NCI-H524 (cell line): ENCODE measurements at places on chromosomes 11 and 22.

- DNase-seq = no peak
Observed at GRCh38 chr11:47593492-47593933, 698 bp downstream of the C1QTNF4 start.

DNA sequence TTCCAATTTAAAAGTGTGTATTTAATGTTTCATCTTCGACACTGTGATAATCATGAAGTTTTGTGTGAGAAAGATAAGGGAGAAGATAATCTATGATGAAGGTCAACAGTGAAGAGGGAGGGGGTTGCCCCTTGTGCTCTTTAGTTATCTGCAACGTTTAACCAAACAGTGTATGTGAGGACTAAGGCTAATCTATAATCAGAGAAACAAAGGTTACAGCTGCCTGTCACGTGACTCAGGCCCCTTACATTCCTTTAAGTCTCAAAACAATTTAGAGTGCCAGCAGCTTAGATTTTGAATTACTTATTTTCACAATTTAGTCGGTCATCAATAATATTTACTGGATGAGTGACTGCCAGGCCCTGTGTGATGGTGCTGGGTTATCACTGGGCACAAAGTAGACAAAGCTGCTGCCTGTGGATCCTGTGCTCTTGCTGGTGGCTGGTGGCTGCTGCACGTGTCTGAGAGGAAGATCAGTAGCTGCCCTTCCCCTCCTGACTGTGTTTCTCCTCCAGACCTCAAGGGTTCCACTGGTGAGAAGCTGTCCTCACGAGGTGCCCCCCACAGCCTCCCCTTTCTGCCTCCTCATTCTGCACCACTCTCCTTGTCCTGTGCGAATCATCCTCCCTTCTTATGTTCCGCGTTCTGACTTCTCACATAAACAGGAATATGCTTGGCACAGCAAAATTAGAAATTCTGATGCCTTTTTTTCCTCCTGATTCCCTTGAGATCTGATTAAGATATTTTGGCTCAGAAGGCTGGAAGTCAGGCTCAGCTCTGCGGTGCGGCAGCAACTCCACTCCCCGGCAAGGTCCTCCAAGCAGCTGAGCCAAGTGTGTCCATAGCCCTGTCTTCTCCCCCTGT, 331.1 kb upstream of the B3GAT1 start:
- DNase-seq = no peak

DNA sequence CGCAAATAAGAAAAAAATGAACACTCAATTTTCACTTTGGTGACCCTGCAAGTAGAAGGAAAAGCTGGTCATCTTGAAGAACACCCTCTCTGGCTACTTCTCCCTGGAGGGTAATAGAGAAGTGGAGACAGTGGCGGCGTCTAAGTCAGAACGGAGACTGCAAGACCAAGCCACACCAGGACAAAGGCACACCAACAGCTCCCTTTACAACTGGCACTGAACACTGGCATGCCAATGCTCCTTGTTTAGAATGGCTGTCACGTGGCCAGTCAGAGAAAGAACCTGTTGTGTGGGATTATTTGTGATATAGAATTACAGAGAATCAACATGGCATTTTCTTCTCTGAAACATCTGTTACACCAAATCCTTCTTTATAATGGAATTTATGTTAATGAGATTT, 61.3 kb upstream of the YPEL1 start:
- DNase-seq = peak; percentile 17

DNA sequence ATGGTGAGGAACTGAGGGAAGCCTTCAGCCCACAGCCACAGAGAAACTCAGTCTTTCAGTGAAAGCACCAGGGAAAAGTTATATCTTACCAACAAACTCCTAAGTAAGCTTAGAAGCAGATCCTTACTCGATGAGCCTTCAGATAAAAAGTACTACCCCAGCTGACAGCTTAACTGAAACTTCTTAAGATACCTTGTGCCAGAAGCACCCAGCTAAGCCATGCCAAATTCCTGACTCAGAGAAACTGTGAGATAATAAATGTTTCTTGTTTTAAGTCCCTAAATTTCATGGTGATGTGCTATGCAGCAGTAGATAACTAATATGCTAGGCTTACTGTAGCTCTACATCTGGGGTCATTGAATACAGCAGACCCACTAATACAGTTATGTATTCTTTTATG, 2025.0 kb downstream of the LRRC4C start:
- DNase-seq = no peak

GRCh38 chr11:71948314-71949027, 19.6 kb downstream of the RNF121 start:
- DNase-seq = no peak

DNA sequence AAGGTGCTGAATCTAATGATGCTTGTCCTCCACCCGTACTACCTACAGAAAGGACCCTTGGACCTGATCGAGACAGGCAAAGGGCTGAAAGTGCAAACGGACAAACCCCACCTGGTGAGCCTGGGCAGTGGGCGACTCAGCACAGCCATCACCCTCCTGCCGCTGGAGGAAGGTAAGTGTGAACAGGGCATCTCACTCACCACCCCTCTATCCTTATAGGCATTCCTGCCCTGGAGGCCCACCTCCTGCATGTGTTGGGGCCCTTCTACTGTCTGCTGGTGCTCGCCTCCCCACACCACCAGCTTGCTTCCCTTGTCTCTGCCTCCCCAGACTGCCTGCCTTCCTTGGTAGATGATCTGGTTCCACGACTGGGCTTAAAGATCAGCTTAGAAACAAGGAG, 7.1 kb downstream of the PHLDB1 start:
- no peak for DNase-seq

DNA sequence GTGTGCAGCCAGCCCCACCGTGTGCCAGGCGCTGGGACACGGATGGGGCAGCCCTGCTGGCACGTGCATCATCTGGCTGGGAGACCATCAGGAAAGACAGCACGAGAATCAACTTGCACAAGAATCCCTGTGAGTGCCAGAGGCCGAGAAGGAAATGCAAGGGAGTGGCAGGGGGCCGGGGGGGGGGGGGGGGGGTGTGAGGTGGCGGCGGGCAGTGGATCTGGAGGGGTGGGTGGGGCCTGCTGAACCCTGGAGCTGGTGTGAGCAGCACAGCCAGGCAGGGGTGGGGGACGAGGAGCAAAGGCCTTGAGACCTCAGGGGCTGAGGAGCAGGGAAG, 14.0 kb upstream of the FLRT1 start:
- DNase-seq = peak; percentile 69

DNA sequence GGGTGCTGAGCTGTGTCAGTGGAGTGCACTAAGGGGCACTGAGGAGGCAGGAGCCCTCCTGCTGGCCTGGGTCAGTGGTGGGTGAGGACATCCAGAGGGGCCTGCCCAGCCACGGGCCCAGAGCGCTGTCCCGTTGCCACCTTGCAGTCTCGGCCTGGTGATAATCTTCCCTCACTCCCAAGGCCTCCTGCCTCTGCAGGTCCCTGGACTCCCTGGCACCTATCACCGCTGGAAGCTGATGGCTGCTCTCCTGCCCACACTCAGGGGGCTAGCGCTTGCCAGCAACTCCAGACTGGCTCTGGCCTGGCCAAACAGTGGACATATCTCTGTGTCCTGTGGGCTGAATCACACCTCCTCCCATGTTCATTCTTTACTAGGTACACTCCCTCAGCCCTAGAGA, 86.5 kb upstream of the PITPNB start:
- no peak for DNase-seq

- no peak for DNase-seq
Observed at GRCh38 chr11:105923807-105924206, 98.2 kb downstream of the MSANTD4 start.

DNA sequence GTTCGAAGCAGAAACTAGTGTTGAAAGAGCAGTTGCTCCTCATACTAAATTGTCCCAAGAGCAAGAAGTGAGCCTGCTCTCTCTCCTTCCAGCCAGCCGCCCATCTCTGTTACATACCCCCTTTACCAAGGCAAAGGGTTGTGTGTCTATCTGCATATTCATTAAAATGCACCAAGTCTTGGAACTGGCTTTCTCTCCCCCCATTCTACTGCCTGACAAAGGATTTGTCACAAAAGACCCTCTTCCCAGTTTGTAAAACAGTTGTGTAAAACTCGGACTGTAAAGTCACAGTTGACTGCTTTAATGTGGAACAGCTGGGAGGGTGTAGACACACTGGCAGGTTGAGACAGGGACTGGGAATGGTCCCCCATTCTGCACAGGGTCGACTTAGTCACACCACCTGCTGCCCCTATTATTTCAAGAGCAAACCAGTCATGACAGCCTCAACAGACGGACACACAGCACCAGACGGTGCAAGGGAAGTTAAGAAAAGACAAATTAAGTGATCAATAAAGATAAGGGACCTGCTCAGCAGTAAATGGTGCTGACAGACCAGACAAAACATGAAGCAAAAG, 60.0 kb upstream of the HTATIP2 start:
- peak; percentile 28 for DNase-seq

GRCh38 chr22:22037740-22038139, 55.2 kb upstream of the TOP3B start:
- DNase-seq = no peak

- no peak for DNase-seq
Observed at GRCh38 chr11:104488561-104488960, 324.6 kb upstream of the PDGFD start.

- no peak for DNase-seq
Observed at GRCh38 chr11:77029829-77030228, 4.4 kb upstream of the B3GNT6 start.

GRCh38 chr11:93504110-93505095, 38.8 kb downstream of the SMCO4 start:
- DNase-seq = no peak

- DNase-seq = no peak
Observed at GRCh38 chr22:36611241-36611976, 82.4 kb upstream of the EIF3D start.

- no peak for DNase-seq
Observed at GRCh38 chr11:6799402-6799801, at the start of gene OR6A2. OR6A2 (minus strand) TSS chr11:6799689; CDS start chr11:6795708, 3,981 bp downstream.

DNA sequence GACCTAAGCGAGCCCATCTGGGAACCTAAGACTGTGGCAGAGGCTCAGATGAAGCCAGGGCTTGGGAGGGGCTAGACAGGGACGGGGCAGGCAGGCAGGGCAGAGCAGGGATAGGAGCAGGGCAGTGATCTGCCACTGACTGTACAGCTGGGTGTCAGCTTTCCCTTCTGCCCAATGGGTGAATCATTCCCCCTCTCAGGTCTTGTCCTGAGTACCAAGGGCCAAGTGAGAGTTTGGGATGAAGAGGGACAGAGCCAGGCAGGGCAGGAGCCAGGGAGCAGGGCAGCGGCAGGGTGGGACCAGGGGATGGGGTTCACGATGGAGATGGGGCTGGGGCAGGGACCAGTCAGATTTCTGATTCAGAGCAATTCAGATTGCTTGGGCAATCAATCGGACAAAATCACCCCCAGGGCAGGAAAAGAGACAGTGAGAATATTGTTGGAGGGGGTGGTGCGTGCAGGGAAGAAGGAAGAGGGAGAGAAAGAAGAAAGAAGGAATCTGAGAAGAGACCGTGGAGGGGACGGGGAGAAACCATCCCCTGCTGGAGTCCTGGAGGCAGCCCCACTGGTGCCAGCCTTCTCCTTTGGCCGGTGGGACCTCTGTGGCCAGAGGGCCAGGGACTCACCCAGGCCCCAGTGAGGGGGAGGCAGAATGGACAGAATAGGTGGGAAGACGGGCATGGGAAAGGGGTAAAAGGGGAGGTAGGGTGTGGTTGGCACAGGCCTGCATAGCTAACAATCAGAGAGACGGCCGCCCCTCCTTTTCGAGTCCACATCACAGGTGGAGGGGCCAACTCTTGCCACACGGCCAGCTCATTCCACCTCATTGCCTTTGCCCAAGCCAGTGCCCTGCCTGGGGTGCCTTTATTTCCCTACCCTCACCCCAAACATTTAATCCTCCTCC, 47.2 kb downstream of the CYTH4 start:
- DNase-seq = peak; percentile 23

DNA sequence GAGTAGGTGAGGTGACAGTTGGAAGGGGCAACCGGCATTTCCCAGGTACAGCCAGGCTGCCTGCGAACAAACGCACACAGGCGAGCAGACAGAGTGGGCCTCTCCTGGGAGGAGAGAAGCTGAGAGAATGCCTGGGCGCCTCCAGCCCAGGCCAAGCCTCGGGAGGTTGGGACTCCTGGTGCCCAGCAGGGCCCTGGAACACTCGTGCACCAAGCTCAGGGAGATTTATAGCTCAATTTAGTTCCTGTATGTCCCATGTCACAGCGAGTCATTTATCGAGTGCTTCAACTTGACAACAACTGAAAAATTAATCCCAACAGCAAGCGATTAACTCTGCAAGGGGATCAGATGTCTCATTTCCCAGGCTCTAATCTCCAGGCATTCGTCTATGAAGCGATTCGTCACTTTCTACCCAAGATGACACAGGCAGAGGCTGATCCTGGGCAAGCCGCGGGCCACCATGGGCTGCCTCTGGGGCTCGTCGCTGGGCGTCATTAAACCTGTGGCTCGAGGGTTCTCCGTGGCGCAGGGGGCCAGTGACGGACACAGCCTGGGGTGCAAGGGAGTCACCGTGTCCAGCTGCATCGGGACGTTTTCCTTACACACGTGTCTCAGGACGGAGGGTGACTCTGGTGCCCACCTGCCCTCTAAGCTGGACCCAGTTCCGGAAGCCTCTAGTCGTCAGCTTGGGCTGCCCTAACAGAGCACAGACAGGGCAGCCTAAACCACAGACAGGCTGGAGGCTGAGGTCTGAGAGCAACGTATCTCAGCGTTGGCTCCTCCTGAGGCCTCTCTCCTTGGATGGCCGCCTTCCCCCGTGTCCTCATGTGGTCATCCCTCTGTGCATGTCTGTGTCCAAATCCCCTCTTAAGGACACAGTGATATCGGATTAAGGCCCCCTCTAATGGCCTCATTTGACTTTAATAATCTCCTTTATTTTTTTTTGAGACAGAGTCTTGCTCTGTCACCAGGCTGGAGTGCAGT, 154.1 kb downstream of the CTTN start:
- DNase-seq = peak; percentile 93

DNA sequence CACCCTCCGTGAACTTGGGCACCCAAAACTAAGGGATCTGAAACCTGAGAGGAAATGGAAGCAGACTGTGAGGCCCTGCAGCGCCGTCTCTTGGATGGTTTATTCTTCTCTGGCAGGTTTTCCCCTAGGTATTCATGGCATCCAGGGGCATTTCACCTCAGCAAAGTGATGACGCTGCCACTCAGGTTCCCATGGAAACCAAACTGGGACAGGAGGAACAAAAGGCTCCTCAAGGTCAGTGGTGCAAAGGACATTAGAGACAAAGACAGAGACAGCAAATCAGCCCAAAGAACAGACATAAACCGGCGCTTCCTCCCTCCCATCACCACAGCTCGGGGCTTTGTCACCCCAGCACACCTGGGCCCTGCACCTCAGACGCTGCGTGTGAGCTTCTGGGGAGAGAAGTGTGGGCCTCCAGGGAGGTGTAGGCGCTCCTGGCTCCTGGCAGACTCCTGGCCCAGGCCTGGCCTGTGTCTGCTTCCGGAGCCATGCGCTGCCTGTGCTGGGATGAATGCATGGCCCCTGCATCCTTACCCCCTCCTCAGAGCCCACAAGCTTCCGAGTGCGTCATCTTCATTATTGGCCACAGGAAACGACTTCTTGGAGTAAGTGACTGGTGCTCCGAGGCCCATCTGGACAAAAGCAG, 5.9 kb downstream of the TP53AIP1 start:
- DNase-seq = no peak

GRCh38 chr22:20650294-20651207, 123.4 kb upstream of the SERPIND1 start:
- no peak for DNase-seq
